ENCODE measurements at places on chromosomes 5 and 9.

DNA sequence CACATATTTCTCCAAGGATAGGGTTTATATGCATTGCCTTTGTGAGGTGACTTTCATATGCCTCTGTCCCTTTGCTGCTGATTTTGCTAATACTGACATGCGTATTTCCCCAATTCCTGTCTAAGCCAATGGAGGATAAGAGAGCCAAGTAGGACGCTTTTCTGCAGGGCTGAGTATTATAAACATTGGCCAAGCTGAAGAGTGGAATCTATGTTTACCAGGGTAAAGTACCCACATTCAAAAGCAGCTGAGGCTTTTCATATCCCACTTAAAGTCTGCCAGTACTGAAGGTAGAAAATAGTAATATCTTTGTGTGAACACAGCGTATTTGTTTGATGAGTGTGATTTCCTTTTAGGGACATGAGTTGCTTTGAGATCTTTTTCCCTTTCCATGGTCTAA, 128.8 kb upstream of the GPR151 start:
- DNase-seq, result no peak

- no peak for DNase-seq
These were observed 9.1 kb upstream of the AK3 start for GRCh38 chr9:4750023-4750673.

GRCh38 chr9:76637416-76637815, 126.8 kb upstream of the PCA3 start:
- DNase-seq, result no peak

DNA sequence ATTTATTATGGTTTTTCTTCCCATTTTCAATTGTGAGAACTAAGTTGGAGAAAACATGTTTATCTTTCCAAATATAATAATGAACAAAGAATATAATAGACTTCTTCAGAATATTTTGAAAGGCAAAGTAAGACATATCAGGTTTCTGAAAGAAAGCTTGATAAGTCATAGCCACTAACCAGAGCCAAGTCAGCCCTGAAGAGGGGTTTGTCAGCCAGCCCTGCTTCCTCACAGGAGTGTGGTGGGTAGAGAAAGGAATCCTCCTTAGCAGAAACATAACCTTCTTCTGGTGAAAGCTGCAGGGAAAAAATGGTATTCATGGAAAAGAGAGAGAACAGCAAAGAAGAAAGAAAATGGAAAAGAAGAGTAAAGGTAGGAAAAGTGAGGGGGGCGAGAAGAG, 93.4 kb downstream of the MPDZ start:
- no peak for DNase-seq

DNA sequence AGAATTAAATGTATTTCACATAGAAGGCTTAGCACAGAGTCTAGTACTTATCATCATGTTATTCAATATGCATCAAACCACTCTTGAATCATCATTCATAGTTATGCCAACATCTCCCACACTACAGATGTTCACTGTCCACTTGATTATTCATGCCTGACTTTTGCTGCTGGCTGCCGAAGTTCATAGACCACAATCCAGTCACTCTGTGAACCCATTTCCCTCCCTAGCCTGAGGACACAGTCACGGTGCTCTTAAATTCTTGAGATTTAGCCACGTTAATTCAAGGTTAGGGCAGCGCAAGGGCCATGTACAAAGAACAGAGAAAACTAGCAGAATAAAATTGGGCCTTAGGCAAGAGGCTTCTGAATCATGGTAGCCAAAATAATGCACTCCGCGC, 32.4 kb downstream of the ABCA1 start:
- no peak for DNase-seq

DNA sequence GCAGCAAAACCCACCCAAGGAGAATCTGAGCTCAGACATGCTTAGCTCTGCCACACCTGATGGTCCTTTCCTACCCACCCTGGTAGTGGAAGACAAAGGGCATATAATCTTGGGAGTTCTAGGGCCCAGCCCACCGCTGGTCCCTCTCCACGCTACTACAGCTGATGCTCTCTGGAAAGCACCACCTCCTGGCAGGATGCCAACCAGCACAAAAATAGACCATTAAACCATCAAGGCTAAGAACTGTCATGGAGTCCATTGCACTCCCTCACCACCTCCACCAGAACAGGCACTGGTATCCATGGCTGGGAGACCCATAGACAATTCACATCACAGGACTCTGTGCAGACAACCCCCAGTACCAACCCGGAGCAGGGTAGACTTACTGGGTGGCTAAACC, 111.0 kb upstream of the IL7R start:
- DNase-seq, result no peak

- no peak for DNase-seq
These were observed 254.3 kb upstream of the PDE4D start for GRCh38 chr5:60147791-60148190.

DNA sequence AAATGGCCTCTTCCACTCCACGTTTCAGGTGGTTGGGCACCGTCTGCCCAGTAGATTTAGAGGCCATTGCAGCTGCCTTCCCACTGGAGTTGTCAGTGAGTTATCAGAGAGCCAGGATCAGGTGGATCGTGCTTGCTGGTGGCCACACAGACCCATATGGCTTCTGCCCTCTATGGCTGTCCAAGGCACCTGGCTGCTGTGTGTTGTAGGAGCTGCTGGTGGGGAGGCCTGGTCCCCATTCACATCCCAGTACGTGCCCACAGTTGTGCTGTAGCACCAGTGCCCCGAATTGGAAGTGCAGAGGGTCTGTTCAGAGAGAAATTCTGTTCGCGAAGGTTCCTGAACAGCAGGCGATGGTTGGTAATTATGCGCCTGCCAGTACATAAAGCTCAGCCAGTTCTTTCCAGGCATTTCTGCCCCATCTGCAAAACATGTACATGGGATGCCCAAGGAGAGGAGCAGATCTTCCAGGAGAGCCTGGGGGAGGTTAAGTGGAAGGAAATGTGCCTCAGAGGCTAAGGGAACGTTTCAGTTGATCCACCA, 41.1 kb downstream of the UBE2QL1 start:
- no peak for DNase-seq

- no peak for DNase-seq
These were observed 15.3 kb upstream of the RPL26L1 start for GRCh38 chr5:172943906-172944305.

- no peak for DNase-seq
These were observed 353.9 kb upstream of the MEF2C start for GRCh38 chr5:89236900-89237299.

- no peak for DNase-seq
These were observed 40.4 kb upstream of the HSPB3 start for GRCh38 chr5:54415147-54415546.

- DNase-seq, result no peak
These were observed 42.9 kb downstream of the BNIP1 start for GRCh38 chr5:173187054-173187743.

- no peak for DNase-seq
These were observed 49.6 kb upstream of the OSMR start for GRCh38 chr5:38795986-38796741.

DNA sequence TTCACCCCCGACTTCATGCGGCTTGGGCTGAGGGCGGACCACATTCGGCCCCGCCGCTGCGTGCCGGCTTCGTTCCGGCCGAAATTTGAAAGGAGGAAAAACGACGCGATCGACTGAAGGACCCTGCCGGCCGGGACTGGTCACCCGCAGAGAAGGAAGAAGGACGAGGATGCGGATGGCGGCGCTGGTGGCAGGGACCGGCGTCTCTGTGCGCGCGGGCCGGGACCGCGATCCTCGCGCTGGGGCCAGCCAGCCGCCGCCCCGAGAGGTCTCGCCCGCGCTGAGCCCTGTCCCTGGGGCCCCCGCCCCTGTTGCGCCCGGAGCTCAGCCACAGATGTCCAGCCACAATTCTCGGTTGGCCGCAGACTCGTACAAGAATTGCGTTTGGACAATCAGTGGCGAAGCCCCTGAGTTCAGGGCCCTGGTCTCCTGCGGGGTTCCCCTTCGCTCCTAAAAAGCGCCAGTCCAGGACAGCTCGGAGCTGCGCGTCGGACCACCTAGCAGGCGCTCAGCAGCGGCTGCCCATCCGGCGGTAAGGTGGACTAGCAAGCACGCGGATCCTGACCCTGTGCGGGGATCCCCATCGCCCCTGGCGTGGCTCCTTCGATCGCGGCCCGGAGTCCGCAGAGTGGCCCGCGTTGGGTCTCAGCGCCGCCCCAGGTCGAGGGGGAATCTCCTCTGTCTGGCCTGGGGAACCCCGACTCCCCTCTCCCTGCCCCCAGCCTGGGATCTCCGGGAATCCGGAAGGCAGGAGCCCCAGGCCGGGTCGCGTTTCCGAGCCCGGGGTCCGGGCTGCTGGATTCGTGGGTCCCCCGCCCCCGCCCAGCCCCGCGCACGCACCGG, 21.3 kb downstream of the URM1 start:
- no peak for DNase-seq

GRCh38 chr5:36889264-36889663, 12.7 kb downstream of the NIPBL start:
- DNase-seq, result no peak

DNA sequence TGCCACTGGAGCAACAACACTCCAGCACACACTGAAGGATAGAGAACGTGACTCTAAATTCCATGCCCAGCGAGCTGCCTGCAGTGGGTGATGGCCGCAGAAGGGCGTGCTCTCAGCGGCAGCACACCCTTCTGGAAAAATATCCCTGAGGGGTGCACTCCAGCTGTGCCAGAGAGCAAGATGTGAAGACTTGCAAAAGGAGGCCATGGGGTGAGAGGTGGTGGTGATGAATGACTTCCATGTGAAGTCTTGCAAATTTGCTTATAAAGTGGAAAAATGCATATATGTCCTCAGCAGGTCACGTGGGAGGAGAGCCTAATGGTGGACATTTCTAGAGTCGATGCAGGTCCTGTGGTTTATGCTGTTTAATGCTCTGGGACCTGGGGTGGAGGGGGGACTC, 39.8 kb upstream of the COL5A1 start:
- DNase-seq, result no peak

DNA sequence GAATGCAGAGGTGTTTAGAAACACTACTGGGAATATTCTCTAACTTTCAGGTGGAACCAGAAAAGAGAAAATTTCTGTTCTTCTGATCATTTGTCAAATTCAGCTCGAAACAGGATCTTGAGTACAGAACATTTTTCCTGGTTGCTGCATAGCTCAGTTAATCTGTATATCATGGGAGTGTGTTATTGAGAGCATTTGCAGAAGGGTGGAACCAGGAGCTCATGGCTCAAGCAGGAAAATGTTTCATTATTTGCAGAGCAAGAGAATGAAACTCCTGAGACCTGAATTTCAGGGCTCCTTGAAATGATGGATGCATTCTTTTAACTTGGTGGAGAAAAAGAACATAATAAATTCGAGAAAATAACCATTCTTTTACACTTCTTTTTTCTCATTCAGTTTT, 97.9 kb downstream of the AOPEP start:
- DNase-seq, result no peak

DNA sequence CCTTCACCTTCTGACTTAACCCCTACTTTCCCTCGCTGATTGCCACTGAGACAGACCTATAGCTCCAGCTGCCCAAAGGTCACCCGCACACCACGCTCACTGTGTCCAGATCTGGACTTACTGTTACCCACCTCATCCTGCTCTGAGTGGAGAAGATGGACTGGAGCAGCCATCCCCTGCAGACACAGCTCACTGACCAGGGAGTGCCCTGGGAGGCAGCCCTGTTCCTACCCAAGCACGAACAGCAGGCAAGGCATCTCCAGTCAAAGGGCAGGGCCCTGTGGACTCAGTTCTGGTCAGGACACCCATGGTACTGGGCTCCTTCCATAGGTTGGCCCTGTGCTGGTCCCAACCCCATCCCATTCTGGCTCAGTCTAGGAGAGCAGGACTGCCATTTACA, 9.5 kb upstream of the BARX1 start:
- DNase-seq, result no peak

GRCh38 chr5:100623719-100624118, 88.5 kb downstream of the FAM174A start:
- no peak for DNase-seq

DNA sequence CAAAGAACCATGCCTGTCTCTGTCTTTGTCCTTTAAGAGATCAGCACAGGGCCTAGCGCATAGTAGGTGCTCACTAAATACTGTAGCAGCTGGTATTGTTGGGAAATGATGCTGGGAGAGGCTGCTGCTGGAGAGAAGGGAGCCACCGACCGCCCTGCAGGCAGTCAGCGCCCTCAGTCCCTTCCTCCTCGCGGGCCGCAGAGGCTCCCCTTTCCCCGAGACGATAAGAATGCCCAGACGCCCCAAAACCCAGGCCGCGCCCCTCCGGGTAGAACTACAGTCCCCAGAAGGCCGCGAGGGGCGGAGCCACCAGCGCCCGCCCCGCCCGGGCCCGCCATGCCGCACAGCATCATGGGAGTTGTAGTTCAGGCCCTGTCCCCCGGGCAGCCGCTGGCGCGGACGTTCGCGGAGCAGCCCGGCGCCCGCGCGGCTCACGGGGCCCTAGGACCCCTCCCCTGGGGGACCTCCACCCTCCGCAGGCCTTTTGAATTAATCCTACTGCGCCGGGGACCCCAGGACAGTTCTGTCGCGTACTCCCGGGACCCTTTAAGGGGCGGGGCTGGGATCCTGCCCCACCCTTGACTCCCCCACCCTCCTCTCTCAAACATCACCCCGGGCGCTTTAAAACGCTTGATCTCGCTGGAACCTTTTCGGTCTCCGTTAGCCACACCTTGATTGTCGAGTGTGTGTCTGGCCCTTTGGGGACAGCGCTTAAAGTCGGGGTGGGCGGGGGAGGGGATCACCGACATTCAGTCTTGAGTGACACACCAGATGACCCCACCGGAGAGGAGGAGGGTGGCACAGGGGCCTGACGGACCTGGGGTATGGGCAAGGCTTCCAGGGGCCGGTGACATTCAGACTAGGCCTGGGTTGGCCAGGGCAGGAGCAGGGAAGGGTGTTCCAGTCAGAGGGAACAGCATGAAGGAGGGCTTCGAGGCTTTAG, 24.8 kb upstream of the IER5L start:
- peak; percentile 79 for DNase-seq

GRCh38 chr5:41695920-41696582, 174.2 kb downstream of the OXCT1 start:
- no peak for DNase-seq

- no peak for DNase-seq
These were observed 27.4 kb upstream of the WHRN start for GRCh38 chr9:114532561-114533237.

DNA sequence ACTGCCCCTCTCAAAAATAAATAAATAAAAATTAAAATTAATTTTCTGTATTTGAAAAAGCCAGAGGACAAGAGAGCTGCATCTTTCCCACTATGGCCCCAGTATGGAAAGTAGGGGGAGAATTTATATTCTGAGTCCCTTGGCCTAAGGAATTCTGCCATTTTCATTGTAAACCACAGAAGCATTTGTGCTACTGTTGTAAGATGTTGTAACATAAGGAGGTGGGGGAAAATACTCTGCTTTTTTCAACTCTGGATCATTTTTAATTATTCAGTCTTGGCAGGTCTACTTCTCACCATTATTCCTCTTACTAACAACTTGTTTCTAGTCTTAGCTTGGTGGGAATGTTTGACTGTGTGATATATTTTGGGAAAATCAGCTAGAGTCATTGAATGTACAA, 52.3 kb upstream of the APC start:
- DNase-seq, result no peak

DNA sequence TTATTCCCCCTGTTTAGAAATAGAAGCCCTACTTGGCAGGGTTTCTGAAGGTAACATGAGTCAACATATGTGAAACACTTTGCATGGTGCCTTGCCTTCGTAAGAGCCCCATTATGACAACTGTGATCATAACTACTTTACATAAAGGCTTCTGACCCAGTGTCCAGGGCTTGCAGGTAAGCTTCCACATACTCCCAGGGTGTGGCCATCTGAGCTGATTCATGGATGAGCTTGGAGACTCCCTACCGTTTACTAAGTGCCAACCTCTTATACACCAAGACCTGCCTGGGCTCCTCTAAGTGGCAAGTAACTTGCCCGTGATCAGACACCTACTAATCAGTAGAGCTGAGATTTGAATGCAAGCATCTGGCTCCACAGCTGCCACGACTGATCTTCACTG, 62.8 kb upstream of the C5orf58 start:
- no peak for DNase-seq

- no peak for DNase-seq
These were observed 41.3 kb upstream of the GRHPR start for GRCh38 chr9:37381094-37381741.
